ENCODE measurements at places on chromosomes 1 and 21. TPM values are rescaled to one million over a fixed set of nuclear protein-coding genes. Genes with fewer than 3 reads are reported as not detected.

The CTH gene
- total RNA-seq, result 15.5 TPM

The MTARC1 gene
- 21.3 TPM for total RNA-seq

The INAVA gene
- total RNA-seq, result 175 TPM

The AGMAT gene
- total RNA-seq, result 5.2 TPM

The PTAFR gene
- total RNA-seq, result 2.5 TPM

The FLG2 gene
- total RNA-seq, result not detected

The FMO2 gene
- total RNA-seq, result not detected

The FCRL4 gene
- not detected for total RNA-seq

The FRRS1 gene
- 39.1 TPM for total RNA-seq

The LYPD8 gene
- total RNA-seq, result not detected

The NUF2 gene
- 33.1 TPM for total RNA-seq

The RGS18 gene
- total RNA-seq, result not detected

The WLS gene
- total RNA-seq, result 50.9 TPM

The AHCTF1 gene
- 61.3 TPM for total RNA-seq

The SEC16B gene
- 4.2 TPM for total RNA-seq

The CYP2J2 gene
- total RNA-seq, result 17.0 TPM

The TSPEAR gene
- not detected for total RNA-seq

The ZNF593OS gene
- not detected for total RNA-seq

The S100A12 gene
- not detected for total RNA-seq

The CAPN8 gene
- 158 TPM for total RNA-seq

The OR14K1 gene
- total RNA-seq, result not detected

The TCHHL1 gene
- not detected for total RNA-seq

The DENND2D gene
- 20.0 TPM for total RNA-seq

The NPHS2 gene
- total RNA-seq, result not detected

The TMEM201 gene
- total RNA-seq, result 18.5 TPM

The F13B gene
- total RNA-seq, result not detected

Measured in Calu3 (cell line).